ENCODE measurements at places on chromosomes 2 and 18.

DNA sequence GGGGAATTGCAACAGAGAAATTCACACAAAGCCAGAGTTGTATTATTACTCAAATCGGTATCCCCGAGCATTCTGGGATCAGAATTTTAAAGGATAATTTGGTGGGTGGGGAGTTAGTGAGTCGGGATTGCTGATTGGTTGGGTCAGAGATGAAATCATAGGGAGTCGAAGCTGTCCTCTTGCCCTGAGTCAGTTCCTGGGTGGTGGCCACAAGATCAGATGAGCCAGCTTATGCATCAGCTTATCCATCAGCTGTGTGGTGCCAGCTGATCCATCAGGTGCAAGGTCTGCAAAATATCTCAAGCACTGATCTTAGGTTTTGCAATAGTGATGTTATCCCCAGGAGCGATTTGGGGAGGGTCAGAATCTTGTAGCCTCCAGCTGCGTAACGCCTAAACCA, 34.3 kb upstream of the ITM2C start:
- no peak for DNase-seq

DNA sequence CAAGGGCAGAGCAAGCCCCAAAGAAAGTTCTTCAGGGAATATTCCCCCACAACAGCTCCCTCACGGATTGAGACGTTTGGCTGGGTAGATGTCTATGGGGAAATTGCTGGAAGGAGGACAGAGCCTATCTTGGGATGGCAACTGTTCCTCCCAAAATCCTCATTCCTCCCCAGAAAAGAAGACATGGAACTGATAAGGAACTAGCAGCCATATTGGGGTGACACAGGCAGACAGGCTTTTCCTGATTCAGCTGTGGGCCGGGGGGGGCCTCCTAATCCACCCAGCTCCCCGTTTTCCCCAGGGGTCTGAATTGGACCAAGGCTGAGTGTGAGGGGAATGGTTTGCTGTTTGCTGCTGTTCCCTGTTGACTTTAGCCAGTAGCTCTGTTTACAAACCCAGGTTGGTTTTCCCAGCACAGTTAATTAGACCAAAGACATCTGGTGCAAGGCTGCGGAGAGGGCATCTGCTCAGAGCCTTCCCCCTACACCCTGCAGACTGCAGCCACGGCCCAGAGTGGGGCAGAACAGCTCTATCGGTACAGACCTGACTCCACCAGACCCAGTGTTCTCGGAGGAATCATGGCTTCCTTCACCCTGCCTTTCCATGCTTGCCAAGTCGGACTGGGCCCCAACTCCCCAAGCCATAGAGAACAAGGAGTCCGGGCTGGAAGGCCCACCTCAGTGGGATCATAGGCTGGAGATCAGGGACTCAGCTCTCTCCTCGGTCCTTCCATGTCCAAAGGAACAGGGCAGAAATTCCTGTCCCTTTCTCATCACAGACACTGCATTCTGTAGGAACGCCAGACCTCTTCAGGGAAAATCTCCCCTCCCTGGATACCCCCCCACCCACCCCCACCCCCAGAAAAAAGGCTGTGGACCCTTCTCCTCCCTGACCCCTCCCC, 1.7 kb upstream of the PKDCC start:
- peak; percentile 30 for DNase-seq

- no peak for DNase-seq
These were observed 1.5 kb downstream of the ESCO1 start for GRCh38 chr18:21598726-21599584.

DNA sequence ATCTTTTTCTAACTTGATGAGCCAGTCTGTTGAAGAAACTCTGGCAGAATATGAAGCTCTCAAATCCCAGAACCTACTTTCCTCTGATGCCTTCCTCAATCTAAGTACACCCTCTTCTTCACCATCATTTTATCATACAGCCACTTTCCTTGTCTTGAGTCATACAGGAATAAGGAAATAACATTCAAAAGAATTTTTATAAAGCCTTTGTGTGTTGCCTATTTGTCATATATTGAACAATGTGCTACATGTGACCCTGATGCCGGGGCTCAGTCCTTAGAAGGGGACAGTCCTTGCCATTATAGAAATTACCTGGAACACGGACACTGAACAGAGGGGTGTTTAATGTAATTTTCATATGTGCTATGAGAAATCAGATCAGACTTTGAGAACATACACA, 27.4 kb downstream of the RAPGEF4 start:
- no peak for DNase-seq

DNA sequence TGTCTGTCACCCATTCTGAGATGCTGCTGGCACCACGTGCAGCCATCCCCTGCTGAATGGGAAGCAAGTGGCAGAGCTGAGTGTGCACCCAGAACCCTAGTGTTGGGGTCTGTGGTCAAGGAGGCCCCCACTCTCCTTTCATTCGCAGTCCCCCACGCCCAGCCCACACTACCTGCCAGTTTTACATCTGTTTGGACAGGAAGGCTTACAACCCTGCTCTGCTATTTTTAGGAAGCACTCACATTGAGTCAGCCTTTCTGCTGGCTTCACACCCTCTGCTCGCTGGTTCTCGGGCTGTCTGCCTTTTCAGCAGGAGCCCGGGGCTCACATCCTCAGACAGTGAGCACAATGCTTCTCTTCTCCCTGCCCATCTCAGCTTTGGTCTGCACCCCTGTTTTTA, 10.7 kb upstream of the ADCY3 start:
- no peak for DNase-seq

- DNase-seq: no peak
These were observed 33.8 kb downstream of the KCNS3 start for GRCh38 chr2:17912266-17912691.

GRCh38 chr2:109148117-109148746, 19.2 kb downstream of the SH3RF3 start:
- DNase-seq: no peak

DNA sequence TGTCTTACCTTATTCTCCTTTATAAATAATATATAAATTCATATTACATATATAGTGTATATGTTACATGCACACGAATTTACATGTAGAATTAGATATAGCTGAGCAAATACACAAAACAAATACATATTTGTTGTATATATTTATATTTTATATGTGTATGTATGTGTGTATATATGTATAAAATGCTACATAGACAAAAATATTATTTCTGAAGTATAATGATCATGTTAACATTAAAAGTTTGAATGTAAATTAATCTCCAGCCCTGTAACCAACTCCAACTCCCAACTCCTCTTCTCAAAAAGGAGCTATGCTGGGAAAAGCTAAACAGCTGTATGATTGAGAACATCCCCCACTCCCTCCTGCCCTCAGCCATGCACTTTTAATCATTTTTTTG, 42.7 kb upstream of the RND3 start:
- no peak for DNase-seq

DNA sequence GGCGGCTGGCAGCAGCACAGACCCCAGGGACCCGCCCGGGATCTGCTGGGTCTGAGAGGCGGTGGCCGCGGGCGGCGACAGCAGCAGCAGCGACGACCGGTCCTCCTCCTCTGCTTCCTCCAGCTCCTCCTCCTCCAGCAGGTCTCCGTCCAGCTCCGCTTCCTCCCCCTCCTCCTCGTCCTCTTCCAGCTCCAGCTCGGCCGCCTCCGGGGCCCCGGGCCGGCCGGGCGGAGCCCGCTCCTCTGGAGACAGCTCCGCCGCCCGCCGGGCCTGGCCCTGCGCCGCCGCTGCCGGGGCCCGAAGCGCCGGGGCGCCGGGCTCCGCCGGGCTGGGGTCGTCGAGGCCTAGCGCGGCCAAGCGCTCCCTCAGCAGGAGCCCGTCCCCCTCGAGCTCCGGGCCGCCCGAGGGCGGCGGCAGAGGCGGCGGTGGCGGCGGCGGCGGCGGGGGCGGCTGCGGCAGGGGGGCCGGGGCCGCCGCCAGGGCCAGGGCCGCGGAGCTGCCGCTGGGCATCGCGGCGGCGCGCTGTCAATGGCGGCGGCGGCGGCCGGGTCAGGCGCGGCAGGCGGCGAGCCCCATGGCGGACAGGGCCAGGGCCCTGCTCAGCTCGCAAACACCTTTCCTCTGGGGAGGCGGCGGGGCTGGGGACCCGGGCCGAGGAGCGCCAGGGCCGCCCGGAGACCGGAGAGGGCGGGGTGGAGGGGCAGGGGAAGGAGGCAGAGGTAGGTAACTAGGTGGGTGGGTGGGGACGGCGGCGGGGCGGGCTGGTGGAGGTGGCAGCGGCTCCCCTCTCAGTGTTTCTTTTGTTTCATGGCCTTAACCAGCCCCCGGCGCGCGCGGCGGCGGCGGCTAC, 445 bp downstream of the MEX3C start:
- DNase-seq: peak; percentile 68

DNA sequence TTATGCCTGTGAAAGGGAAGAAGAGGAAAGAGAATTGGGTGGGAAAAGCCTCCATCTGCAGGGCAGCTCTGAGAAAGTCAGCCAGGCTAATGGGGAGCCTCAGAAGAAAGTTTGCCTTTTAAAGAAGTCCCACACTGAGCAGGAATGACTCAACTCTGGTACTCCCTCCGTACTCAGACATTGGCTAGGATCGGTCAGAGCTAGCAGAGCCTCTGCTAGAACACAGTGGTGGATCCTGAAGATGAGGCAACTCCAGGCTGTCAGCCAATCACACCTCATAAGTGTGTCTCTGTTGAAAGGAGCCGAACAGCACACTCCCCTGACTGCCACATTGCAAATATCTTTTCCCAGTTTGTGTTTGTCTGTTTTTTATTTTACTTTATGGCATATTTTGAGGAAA, 96.9 kb downstream of the HNRNPLL start:
- DNase-seq: peak; percentile 63

Data from body of pancreas (tissue), 4 donors.